ENCODE measurements at places on chromosomes 5 and 9. TPM values are rescaled to one million over a fixed set of nuclear protein-coding genes. Genes with fewer than 3 reads are reported as not detected.

DNA sequence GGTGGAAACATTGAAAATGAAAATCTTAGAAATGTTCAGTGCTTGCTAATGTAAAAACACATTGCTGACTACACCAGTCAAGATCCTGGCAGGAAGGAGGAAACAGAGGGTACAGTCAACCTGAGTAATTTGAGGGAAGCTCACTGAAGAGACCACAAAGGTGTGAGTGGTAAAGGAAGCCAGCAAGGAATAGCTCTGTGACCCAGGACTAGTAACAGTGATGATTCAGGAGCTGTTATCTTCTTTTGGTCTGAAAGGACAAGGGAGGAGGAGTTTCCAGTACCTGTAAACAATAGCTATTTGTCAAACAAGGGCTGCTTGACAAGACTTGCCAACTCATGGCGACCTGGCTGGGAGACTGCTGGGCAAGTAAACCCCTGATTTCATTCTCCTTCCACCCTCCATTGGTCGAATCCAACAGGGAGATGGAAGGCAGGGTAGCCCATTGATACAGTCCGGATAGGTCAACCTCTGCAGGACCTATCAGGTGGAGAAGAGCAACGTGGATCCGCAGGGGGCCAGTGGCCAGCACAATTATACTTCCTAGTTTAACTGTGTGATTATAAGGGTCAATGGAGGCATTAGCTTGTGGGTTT, 68.1 kb downstream of the MAMDC2 start:
- DNase-seq, result peak; percentile 88

GRCh38 chr9:3525096-3525835, 535 bp downstream of the RFX3 start:
- no peak for DNase-seq

- no peak for DNase-seq
Measured at GRCh38 chr9:111953444-111953843, 56.8 kb downstream of the UGCG start.

GRCh38 chr9:19699756-19700155, 89.1 kb downstream of the SLC24A2 start:
- no peak for DNase-seq

- DNase-seq, result peak; percentile 52
Measured at GRCh38 chr9:121698627-121699570, 47.5 kb downstream of the DAB2IP start.

DNA sequence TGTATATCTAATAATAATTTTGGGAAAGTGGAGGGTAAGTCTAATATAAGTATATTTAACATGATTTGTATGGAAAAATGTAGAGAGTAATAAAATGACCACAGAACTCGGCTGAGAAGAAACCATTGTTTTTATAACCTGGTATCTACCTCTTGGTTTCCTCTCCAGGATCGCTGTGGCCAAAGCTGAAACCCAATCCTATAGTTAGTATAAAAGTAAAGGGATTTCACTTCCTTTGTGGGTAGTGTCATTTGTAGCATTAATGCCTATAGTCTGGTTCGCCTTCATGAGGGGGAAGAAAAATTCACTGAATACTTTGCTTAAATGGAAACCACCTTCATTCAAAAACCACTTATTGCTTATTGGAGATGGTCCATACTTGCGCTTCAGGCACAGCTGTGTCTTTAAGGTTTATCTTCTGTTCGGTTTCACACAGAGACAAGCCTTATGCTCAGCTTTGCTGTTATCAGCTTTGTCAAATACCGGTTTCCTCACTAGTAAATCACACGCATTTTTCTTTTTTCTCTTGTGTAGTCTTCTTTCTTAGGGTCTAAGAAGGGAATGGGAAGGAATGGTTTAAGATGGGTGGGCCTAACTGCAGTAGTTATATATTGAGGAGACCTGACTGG, 12.1 kb downstream of the PIK3R1 start:
- no peak for DNase-seq

GRCh38 chr9:3912280-3912679, 386.5 kb upstream of the RFX3 start:
- DNase-seq, result no peak

DNA sequence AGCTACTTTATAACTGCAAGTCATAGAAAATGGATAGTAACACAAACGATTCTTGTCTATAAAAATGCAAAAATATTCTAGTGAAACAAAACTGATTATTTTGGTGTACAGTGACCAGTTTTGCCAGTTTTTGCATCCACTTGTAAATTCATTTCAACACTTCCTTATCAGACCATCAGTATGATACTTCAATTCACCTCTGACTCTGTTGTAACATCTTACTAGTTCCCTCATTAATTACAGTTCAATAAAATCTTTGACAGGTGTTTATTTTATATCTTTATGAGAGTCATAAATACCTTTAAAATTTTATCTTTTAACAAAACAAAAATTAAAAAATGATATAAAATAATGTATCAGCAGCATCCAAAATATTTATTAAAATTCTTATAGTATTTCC, 13.1 kb upstream of the PTCH1 start:
- DNase-seq, result no peak

DNA sequence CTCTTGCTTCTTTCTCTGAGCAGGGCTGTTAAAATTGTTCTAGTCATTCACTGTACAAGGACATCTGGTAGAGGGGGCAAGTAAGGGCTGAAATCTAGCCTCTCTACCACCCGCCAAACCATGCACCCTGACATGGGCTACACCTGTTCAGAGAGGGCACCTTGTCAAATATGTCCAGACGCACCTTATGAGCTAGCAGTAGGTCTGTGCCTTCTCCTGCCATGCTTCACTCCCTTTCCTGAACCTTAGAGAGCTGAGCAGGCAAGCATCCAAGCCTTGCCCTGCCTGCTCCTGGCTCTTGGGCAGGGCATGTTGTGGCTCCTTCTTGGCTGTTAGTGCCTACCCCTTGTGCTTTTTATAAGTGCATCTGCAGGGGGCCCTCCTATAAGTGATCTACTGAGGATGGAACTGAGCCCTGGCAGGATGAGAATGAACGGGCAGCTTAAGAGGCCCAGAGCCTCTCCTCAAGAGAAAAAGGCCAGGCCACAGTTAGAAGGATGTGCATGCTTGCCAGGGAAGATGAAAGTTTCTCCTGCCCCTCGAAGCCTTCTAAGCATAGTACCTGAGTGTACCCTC, 3.8 kb upstream of the NEUROG1 start:
- no peak for DNase-seq

GRCh38 chr9:129698254-129698757, 32.9 kb downstream of the PRRX2 start:
- no peak for DNase-seq

DNA sequence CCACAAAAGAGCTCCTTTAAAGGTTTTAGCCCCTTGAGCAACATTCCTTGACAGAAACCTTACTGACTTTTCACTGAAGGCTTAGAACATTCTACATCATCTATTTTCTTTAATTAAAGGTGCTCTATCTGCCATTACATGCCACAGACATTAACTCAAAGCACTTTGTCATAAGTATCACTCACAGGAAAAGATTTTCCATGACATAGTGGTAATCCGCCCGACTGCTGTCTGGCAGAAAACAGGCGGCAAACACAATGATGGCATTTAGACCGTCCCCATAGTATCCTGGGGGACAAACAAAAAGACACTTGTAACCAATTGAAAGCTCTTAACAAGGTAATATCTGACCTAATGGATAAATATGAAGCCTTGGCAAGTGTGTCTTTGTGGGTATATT, 126.2 kb upstream of the PCA3 start:
- DNase-seq, result no peak

DNA sequence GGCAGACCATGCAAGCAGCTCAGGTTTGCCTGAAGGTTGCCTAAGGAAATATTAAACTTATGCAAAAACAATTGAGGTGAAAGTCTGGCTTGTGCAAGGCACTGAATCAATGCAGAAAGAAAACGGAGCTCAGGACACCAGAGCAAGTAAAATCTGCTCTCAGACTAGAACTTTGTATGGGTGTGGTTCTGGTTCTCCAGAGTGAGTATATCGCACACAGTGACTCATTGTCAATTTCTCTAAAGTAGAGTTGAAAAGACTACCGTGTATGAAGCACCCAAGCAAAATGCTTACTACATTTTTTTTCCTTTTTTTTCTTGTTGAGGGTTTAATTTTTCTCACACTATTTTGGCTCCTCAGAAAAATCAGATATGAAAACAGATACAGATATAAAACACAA, 650.3 kb upstream of the CDH10 start:
- peak; percentile 72 for DNase-seq

Gene OR13C4
- not detected for total RNA-seq

Gene SOX30
- not detected for total RNA-seq

Gene WASHC1
- total RNA-seq, result 21.7 TPM

Gene CDO1
- not detected for total RNA-seq

Gene MIGA2
- total RNA-seq, result 29.6 TPM

Gene BRD8
- total RNA-seq, result 35.6 TPM

Gene CNTNAP3
- total RNA-seq, result 26.3 TPM
